ENCODE measurements at places on chromosomes 3 and 15.

GRCh38 chr3:99789011-99789721, 28.5 kb upstream of the CMSS1 start:
- no peak for DNase-seq

DNA sequence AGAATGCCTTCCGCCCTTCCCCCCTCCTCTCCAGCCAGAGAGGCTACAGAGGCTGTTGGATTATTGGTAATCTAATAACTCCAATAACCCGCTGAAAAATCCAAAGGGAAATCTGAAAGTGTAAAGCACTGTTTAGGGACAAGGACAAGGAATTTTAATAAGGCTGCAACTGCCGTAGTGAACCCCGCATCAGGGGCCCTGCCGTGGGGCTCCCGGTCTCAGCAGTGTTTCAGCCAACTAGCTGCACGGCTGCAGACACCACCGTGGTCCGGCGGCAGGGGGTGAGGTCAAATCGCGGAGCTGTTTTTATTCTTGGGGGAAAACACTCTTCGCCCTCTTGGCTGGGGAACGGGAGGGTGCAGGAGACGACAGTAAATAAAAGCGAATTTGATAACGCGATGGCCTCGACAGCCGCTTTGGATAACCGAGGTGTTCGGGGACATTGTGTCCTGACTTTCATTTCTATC, 6.1 kb downstream of the BCL6 start:
- no peak for DNase-seq

DNA sequence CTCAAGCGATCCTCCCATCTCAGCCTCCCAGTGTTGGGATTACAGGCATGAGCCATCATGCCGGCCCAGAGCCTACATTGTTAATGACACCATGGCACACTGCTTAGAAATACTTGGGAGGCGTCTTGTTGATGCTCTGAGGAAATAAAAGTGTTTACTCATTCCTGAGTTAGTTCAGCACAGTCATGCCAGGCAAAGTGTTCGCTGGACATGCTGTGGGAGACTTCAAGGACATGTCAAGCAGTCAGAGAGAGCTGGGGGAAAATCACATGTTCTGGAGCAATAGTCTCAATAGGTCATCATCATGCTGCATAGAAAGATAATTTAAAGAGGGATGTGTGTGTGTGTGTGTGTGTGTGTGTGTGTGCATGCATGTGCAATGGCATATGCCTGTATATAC, 37.5 kb downstream of the TTC23 start:
- no peak for DNase-seq

GRCh38 chr3:151852074-151852811, 21.2 kb upstream of the SUCNR1 start:
- no peak for DNase-seq

DNA sequence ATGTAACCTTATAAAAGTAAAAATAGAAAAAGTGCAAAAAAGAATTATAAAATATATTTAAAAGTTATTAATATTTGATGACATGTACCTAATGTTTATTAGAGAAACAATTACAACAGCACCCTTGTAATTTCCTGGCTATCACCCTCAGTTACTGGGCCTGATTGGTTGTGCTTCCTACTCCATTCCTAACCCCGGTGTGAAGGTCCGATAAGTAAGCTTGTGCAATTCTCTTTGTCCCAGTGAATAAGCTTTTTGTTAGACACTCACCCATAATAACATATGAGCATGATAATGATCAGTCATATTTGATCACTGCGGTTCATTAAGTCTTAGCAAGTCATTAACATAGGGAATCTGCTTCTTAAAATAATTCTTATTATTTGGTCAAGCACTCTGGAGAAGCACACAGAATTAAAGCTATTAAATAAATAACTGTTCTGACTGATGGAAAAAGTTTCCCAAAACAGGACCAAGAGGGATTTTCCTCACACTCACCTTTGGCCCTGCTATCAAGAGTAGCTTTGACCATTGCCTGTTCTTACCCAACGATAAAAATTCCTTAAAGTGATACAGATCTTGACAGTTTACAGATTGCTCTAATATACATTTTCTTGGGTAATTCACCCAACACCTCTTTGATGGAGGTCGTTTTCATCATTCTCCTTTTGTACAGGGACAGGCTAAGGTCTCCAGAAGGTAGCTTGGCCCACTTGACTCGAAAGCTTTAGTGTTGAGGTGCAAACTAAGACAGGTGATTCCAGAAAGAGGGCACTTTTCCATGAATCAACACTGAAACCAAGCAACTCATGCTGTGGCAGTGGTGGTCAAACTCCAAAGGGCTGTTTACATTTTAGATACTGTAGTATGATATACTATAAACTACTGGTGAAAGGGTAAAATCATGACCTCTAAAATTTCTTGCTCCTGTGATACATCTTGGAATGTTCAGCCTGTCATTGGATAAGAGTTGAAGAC, 543.0 kb upstream of the KCNMB2 start:
- no peak for DNase-seq

GRCh38 chr3:85691196-85691595, 732.4 kb downstream of the CADM2 start:
- DNase-seq: no peak

GRCh38 chr3:69781593-69781992, 42.3 kb downstream of the MITF start:
- no peak for DNase-seq

- DNase-seq: no peak
Measured at GRCh38 chr3:2094941-2095340, 3.7 kb upstream of the CNTN4 start.

GRCh38 chr15:43541785-43542184, 24.4 kb downstream of the MAP1A start:
- no peak for DNase-seq

DNA sequence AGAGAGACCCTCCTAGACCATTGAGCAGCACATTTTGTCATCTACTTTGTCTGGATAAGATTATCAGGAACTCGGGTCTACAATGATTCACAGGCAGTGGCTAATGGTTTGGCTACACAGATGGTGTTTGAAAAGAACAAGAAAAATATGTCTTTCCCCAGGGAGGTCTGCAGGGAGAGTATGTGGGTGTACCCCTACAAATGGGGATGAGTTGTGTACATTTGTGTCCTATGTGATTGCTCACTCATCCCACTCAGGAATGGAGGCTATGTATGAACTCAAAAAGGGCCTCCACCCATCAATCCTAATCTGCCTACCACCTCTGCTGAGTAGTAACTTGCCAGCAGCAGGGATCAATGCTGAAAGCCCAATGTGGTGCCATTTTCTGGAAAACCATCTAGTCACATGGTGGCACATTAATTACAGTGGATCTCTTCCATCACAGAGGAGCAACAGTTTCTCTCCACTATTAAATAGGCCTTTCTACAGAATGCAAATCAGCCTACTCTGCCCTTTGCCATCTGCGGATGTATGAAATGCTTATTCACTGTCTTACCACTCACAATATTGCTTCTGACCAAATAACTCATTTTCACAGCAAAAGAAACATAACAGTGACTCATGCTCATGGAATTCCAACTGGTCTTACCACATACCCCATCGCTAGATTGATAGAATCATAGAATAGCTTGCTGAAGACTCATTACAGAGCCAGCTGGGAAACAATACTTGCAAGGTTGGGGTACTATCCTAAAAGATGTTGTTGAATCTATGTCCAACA, 48.3 kb upstream of the TRIM42 start:
- no peak for DNase-seq

DNA sequence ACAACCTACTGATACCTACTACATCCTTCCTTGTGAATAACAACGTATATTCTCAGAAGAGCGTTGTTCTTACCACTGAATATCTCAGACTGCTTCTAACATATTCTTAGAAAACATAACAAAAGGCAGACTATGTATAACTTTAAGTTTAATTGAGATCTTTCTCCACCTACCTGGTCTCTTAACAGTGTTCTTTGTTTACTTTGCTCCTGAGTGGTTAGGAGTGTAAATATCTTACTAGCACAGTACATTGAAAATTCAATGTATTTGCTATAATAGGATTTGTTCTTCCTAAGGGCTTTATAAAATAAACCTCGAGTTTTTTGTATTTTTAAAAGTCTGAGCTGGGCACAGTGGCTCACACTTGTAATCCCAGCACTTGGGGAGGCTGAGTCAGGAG, 7.9 kb upstream of the BLM start:
- no peak for DNase-seq

- no peak for DNase-seq
Measured at GRCh38 chr3:194097141-194097882, 38.6 kb upstream of the HES1 start.

DNA sequence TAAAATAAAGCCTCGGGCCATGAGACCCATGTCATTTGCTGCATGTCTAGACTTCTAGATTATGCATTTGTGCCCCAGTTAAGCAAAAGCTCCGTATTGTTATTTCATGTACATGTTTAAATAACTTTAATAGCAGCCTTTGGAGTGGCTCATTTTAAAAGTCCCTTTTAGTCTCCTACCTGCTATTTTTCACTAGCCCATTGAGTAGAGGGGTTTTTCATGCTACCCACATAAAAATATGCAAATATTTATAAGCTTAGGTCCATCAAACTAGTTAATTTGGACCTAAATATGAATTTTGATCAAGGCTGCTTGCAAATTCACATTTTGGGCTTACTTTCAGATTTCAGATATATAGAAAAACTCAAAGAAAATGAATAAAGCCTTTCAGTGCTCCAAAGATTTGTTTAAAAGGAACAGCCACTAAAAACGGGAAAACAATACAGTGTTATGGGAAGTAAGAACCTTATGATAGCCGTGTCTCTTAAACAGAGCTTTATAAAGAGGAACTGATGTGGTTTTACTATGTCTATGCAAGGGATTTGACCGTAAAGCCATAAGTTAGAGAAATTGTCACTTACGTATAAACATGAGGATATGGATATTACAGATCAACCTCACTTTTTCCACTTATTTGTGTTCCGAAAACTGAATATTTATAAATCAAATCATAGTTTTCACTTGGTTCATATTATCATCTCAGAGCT, 30.0 kb downstream of the FILIP1L start:
- no peak for DNase-seq

GRCh38 chr15:88322461-88322860, 65.9 kb upstream of the NTRK3 start:
- DNase-seq: no peak

- DNase-seq: no peak
Measured at GRCh38 chr15:93366387-93367100, 277.5 kb upstream of the RGMA start.

DNA sequence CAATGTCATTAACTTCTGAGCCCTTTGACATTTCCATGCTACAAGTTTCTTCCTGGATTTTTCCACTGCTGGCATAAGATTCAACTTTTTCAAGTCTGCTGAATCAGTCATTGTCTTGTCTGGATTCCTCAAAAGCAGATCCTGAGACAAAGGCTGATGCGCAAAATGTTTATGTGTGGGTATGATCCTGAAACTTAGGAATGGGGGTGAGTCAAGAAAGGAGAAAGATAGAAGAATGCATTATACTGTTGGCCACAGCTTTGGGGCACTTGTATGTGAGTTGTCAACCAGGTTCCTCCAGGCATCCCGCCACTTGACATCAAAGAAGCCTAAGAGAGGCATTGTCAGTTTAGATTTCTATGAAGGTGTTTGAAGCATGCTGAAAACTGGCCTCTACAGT, 50.4 kb downstream of the FOXB1 start:
- DNase-seq: no peak

GRCh38 chr3:79845546-79845945, 77.7 kb upstream of the ROBO1 start:
- no peak for DNase-seq

DNA sequence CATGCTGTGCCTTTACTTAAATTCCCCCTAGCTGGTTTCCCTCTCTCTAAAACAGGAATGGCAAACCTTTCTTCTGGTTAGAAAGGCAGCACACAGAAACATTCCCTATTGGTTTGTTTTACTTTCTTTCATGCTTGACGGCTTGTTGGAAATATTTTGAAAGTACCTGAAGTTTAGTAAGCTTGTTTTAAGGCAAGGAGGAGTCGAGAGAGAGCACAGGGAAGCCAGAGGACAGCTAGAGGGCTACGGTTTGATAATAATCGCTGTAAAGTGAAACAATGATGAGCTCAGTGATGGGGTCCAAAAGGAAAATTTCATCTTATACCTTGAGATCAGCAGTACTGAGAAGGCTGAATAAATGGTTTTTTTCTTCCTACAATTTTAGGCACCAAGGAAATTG, 64.1 kb downstream of the ATP13A4 start:
- DNase-seq: no peak

- DNase-seq: no peak
Measured at GRCh38 chr15:39443659-39444219, 137.1 kb upstream of the THBS1 start.

GRCh38 chr3:123423031-123423430, 25.9 kb downstream of the ADCY5 start:
- DNase-seq: no peak

- no peak for DNase-seq
Measured at GRCh38 chr15:76711351-76711827, 193.8 kb downstream of the SCAPER start.

DNA sequence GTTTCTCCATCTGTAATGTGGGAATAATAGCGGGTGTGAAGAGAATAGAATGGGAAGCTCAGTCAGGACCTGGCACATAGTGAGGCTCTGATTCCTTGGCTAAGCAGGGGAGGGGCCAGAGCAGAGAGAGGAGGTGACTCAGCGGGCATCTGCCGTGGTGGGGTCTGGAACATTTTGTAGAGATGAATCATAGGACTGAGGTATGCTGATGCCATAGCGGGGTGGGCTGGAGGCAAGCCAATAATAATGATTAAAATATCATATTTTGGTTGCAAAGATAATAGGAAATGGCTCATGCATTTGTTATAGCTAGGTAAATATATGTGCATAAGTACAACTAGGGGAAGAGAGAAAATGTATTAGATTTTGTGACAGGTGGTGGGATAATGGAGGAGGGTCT, 11.2 kb downstream of the TGM4 start:
- no peak for DNase-seq

- DNase-seq: no peak
Measured at GRCh38 chr3:85560088-85560785, 601.4 kb downstream of the CADM2 start.

- no peak for DNase-seq
Measured at GRCh38 chr3:43349716-43350115, 63.4 kb downstream of the SNRK start.

DNA sequence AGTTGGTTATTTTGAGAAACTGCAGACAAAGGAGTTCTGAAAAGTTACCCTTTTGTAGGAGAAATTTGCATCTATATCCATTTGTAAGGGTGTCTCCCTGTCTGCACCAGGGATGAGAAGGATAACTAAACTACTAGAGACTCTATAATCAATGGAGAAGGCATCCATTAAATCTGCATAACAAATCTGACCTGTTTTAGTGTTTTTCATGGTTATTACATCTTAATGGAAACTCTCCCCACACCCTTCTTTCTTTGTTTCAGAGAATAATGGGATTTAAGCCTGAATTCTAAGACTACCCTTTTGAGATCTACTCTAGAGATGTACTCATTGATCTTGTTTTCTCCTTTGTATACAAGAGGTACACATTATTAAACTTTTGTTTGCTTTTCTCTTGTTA, 82.0 kb upstream of the DAZL start:
- DNase-seq: no peak

- DNase-seq: no peak
Measured at GRCh38 chr3:156170571-156170970, 50.2 kb downstream of the KCNAB1 start.

DNA sequence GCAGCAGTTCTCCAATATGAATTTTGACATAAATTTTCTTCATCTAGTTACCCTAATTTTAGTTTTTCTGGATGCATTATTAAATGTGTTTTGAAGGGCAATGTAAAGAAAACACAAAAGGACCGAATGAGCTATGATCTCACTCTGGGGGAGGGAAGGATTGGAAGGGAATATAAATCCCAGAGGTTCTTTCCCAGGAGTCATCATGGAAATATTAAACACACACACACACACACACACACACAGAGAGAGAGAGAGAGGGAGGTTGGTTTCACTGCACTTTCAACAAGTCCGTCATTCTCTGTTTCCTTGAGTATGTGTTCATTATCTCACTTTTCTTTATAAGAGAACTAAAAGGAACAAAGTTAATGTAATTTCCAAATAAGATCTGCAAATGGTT, 70.7 kb upstream of the DCBLD2 start:
- DNase-seq: no peak
